ENCODE measurements at places on chromosomes 16 and 17. TPM values are rescaled to one million over a fixed set of nuclear protein-coding genes. Genes with fewer than 3 reads are reported as not detected.

SPNS3 gene
- 1.7 TPM for total RNA-seq

RHBDF1 gene
- 24.4 TPM for total RNA-seq

GAS7 gene
- 87.6 TPM for total RNA-seq

SLC52A1 gene
- not detected for total RNA-seq

CDH11 gene
- total RNA-seq, result 20.9 TPM

OTOP2 gene
- not detected for total RNA-seq

CES1 gene
- total RNA-seq, result 29.1 TPM

- no peaks in the 10 kb centered on the region for H3K27me3 ChIP-seq
- no peak overlapping the region for H3K27ac ChIP-seq
- no peaks in the 10 kb centered on the region for H3K36me3 ChIP-seq
- H3K4me1 ChIP-seq, result peaks cover 5% of the 10 kb centered on the region
- no peak overlapping the region for H3K4me3 ChIP-seq
These were observed 22.9 kb upstream of the C16orf87 start for GRCh38 chr16:46853713-46854443.

- H3K27ac ChIP-seq, result peak overlapping the region; percentile 9
- H3K27me3 ChIP-seq, result peaks cover 8% of the 10 kb centered on the region
- no peaks in the 10 kb centered on the region for H3K4me1 ChIP-seq
- no peak overlapping the region for H3K4me3 ChIP-seq
- DNase-seq, result no peak
- no peaks in the 10 kb centered on the region for H3K36me3 ChIP-seq
These were observed 9.2 kb upstream of the PRKCB start for GRCh38 chr16:23826528-23827045.

- H3K4me3 ChIP-seq, result no peak overlapping the region
- H3K27ac ChIP-seq, result peak overlapping the region; percentile 99
These were observed 4.5 kb downstream of the BCKDK start for GRCh38 chr16:31112711-31113110.

- H3K4me1 ChIP-seq, result no peaks in the 10 kb centered on the region
- H3K4me3 ChIP-seq, result no peak overlapping the region
- H3K27me3 ChIP-seq, result no peaks in the 10 kb centered on the region
- DNase-seq, result no peak
- H3K36me3 ChIP-seq, result no peaks in the 10 kb centered on the region
- H3K27ac ChIP-seq, result no peak overlapping the region
These were observed 266.7 kb upstream of the CDH11 start for GRCh38 chr16:65388592-65388991.

DNA sequence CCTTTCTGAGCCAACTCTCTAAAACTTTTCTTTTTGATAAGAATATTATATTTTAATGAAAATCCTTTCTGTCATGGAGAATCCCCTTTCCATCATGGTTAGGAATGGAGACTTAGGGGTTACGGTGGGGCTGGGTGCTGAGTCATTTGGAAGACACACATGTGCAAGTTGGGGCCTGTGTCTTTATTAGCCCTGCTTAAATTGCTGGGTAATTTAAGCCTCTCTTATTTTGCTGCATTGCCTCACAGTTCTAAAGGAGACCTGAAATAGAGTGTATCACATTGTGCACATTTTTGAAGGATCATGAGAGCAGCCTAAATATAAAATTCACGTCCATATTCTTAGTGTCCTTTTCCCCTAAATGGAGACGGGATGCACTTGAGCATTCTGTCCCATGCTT is 61.8 kb upstream of the RBFOX1 start:
- H3K27me3 ChIP-seq, result no peaks in the 10 kb centered on the region
- no peaks in the 10 kb centered on the region for H3K36me3 ChIP-seq
- H3K4me1 ChIP-seq, result no peaks in the 10 kb centered on the region
- H3K27ac ChIP-seq, result no peak overlapping the region
- H3K4me3 ChIP-seq, result no peak overlapping the region
- DNase-seq, result no peak

GRCh38 chr17:146546-146945 is 9.2 kb downstream of the SCGB1C2 start:
- no peaks in the 10 kb centered on the region for H3K36me3 ChIP-seq
- no peak overlapping the region for H3K27ac ChIP-seq
- peaks cover 19% of the 10 kb centered on the region for H3K4me1 ChIP-seq
- H3K4me3 ChIP-seq, result no peak overlapping the region
- peaks cover 5% of the 10 kb centered on the region for H3K27me3 ChIP-seq

- peak overlapping the region; percentile 17 for H3K4me3 ChIP-seq
- peaks cover 30% of the 10 kb centered on the region for H3K4me1 ChIP-seq
- H3K36me3 ChIP-seq, result peaks cover 98% of the 10 kb centered on the region
- peak overlapping the region; percentile 93 for H3K27ac ChIP-seq
These were observed 11.6 kb upstream of the ROGDI start for GRCh38 chr16:4814046-4814445.

DNA sequence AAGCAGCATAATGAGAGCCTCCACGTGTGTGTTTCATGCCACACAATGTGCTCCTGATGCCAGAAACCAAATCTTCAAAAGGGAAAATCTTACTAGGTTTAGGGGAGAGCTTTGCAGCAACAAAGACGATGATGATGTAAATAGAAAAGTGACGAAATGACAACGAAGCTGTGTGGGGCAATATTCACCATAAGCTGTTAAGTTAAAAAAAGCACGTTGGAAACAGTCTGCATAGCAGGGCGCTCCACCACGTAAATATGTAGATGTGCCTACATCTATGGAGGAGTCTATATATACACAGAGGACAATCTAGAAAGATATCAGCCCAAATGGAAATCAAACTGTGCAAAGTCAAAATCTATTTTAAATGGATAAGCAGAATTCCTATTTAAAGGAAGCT is 61.0 kb downstream of the RPH3AL start:
- no peak overlapping the region for H3K4me3 ChIP-seq
- H3K36me3 ChIP-seq, result no peaks in the 10 kb centered on the region
- H3K27me3 ChIP-seq, result peaks cover 23% of the 10 kb centered on the region
- DNase-seq, result no peak
- H3K4me1 ChIP-seq, result no peaks in the 10 kb centered on the region

GRCh38 chr16:19769239-19769638 is 51.2 kb downstream of the IQCK start:
- DNase-seq, result no peak
- H3K27ac ChIP-seq, result no peak overlapping the region
- peaks cover 28% of the 10 kb centered on the region for H3K4me1 ChIP-seq
- H3K27me3 ChIP-seq, result no peaks in the 10 kb centered on the region

DNA sequence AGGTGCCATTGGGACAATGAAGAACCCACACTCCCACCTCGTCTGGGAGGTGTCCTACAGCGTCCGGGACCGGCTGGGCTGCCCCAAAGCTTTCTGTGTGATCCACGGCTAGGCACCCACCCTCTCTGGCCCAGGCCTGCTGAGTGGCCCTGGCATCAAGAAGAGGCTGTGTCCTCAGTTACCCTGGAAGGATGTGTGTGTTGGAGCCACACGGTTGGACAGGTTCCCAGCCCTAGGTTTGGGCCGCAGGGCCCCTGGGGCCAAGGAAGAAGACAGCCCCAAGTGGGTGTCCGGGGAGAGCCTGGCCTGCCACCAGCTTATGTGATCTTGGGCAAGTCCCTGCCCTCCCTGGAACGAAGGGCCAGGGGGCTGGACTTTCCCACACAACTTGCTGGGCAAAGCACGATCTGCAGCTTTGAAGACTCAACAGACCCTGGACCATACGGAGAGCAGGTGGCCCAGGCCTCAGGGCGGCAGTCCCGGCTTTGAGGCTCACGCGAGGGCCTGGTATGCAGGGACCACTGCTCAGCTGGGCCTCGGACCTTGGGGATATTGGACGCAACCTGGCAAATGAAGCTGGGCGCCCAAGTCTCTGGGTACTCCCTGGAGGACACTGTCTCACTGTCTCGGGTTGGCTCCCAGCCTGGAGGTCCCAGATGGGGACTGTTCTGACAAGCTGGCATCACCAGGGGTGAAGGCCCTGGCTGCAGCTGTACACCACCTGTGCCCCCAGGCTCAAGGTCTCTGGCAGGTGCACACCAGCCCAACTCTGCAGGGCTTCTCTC is 17.5 kb downstream of the MYBBP1A start:
- peaks cover 34% of the 10 kb centered on the region for H3K36me3 ChIP-seq
- H3K27me3 ChIP-seq, result no peaks in the 10 kb centered on the region
- peak overlapping the region; percentile 84 for H3K27ac ChIP-seq
- no peak for DNase-seq

DNA sequence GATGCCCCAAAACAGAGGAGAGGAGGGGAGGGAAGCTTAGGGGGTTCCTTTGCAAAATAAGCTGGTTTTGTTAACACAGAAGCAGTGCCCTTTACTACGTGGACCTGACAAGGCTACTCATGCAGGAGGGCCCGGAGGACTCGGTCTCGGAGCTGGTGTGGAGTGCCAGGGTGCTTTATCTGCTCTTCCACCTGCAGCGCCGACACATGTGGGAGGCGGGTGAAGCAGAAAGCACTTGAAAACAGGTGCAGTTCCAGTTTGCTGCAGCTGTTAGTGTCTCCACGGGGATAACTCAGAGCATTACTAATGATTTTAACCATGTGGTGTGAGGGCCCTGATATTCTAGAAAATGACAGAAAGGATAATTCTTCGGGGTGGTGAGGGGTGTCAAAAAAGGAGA is 35.0 kb upstream of the MNT start:
- DNase-seq, result no peak
- peaks cover 75% of the 10 kb centered on the region for H3K36me3 ChIP-seq
- no peak overlapping the region for H3K27ac ChIP-seq
- no peaks in the 10 kb centered on the region for H3K27me3 ChIP-seq
- H3K4me1 ChIP-seq, result no peaks in the 10 kb centered on the region
- no peak overlapping the region for H3K4me3 ChIP-seq

- DNase-seq, result peak; percentile 50
- H3K27me3 ChIP-seq, result peaks cover 16% of the 10 kb centered on the region
- H3K4me1 ChIP-seq, result peaks cover 32% of the 10 kb centered on the region
- peak within 1 kb of the TSS; percentile 11 for H3K27ac ChIP-seq
These were observed at the start of gene HAS3 for GRCh38 chr16:69105501-69106361. TSS of gene HAS3 (plus strand) at chr16:69105653. CDS start at chr16:69109396, 3,743 bp downstream.
